ENCODE measurements at places on chromosomes 7 and 10.

DNA sequence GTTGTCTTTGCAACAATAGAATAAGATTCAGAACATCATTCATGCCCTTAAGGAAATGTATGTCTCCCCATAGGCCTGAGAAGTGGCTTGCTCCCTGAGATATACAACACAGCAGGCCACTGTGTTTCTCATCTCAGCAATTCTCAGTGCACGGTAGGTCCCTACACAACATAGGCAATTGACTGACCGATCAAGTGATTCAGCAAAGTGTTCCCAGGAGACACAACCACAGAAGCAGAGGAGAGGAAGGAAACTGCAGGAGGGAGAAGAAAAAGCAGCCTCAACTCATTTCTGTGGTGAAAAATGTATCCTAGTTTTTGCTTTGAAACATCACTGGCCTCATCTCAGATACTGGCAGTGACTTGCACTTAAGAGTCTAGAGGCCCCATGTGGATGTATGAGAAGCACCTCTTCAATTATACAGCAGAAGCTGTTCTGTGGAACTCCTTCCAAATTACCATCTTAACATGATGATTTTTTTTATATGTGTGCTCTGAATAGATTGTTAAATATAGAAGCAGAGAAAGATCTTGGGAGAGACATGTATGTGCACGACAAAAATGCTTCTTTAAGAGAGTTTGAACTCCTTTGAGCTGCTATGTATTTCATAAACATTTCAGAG is 306.8 kb downstream of the XPNPEP1 start:
- no peak for DNase-seq

- no peak for DNase-seq
Measured at GRCh38 chr10:130185591-130185990, 49.4 kb downstream of the GLRX3 start.

- DNase-seq, result no peak
Measured at GRCh38 chr7:157193274-157193673, 54.5 kb downstream of the UBE3C start.

DNA sequence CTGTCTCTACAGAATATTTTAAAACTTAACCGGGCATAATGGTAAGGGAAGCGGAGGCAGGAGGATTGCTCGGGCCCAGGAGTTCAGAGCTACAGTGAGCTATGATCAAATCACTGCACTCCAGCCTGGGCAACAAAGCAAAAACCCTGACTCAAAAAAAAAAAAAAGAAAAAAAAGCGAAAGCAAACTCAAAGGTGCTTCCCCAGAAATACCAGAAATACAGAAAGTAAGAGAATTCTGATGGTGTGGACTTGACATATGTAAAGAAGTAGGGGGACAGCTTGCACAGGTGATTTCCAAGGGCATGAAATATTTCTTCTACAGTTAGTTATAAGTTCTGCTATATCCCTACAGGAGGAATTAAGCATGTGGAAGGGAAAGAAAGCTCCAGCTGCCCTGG is 69.7 kb upstream of the APBB1IP start:
- no peak for DNase-seq

- no peak for DNase-seq
Measured at GRCh38 chr7:47451851-47452205, 130.1 kb downstream of the TNS3 start.

DNA sequence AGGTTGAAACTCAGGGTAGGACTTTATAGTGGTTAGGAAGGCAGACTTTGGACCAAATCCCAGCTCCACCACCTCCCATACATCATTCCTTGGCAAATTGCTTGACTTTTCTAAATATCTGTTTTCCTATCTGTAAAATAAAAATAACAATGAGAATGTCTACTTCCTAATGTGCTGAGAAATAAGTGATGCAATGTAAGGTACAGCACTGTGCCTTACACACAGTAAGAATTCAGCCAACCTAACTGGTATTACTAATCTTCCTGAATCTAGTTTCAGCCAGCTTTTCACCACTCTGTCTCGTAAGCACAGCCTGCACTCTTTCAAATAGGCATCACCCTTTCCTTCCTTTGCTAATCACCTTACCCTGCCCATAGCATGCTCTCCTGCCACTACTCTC is 9.7 kb downstream of the PRLHR start:
- DNase-seq, result no peak

- peak; percentile 81 for DNase-seq
Measured at GRCh38 chr7:151448261-151449252, 8.6 kb upstream of the CRYGN start.

DNA sequence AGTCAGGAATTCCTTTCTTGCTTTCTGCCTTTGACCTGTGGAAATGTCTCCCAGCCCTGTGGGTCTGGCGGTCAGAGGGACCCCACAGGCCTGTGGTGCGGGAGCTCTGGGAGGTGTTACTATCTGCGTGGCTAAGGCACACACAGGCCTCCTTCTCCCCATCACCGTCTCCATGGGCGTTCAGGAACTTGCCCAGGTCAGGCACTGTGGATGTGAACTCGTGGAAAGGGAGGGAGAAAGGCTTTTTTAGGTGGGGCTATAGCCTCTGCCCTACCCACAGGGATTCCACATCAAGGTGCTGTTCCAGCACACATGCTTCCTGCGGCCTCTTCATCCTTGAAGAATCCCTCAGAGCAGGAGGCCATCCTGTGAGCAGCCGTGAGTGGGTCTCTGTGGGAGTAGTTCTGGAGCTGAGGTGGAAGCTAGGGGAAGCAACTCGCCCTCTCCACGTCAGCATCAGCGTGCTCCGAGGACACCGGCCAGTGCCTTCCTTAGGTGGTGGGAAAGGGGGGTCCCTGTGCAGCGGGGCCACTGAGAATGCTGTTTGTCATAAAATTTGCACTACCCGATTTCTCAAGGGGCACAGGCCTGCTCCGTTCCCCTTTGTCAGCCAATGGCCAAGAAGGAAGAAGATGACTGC is 7.5 kb upstream of the ATP6V0E2 start:
- no peak for DNase-seq

DNA sequence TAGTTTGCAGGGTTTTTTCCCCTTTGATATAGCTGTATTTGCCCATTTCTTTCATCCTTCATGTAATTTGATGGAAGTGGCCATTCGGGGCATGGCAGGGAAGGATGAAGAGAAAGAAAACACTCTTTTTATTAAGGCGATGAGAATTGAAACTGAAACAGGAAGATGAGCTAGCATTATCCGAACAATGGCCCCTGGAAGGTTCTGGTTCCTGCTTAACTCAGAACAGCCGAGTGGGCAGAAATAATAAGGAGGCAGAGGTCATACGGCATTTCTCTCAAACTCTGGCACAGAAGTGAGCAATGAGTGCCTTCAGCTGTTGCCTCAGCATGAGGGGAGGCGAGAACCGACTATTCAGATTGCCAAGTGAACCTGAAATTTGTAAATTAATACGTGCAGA is 113.2 kb upstream of the MYO3A start:
- DNase-seq, result no peak

DNA sequence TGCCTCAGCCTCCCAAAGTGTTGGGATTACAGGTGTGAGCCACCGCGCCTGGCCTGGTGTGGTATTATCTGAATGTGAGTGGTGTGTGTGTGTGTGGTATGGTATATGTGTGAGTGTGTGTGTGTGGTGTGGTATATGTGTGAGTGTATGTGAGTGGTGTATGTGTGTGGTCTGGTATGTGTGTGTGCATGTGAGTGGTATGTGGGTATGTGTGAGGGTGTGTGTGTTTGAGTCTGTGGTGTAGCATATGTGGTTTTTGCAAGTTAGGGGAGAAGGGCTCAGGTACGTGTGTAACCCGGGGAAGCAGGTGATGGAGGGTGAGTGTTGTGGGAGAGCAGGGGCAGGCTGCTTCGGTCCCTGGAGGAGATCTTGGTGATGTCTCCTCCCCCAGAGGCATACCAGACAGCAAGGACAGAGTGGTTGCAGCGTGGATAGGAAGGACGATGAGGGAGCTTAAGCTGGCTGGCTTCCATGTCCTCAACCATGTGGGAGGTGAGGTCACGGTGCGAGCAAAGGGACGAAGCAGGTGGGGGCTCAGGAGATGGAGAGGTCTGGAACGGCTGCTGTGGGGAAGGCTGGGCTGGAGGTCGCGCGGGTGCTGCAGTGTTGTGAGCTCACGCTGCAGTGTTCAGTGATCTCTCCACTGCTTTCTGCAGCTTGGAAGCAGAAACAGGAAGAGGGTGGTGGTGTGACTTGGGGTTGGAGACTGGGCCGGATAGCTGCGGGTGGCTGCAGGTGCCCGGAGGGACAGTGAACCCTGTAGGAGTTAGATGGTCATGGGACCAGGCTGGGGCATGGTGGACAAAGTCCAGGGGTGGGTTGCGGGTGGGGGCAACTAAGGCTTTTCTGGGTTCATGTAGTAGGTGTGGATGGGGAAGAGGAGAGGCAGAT is 5.0 kb downstream of the ZYX start:
- no peak for DNase-seq

DNA sequence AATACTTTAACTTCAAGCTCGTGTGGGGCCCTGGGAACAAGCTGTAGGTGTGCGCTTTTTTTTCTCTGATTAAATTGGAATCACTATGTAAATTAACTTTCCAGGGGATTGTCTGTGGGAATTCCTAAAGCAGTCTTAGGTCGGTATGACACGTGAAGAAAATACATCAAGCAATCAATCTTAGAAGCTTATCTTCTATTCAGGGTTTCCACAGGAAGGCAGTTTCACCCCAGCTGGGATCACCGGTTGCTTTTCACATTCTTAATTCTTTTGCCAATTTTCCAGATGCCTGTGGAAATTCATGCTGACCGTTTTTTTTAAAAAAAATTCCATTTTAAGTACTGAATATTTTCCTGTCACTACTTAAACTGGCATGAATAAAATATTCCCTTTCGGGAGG is 41.9 kb downstream of the CAMK1D start:
- DNase-seq, result no peak

- no peak for DNase-seq
Measured at GRCh38 chr7:152203095-152203494, 177.6 kb downstream of the GALNT11 start.

All from stimulated activated CD4-positive, alpha-beta T cell treated with anti-CD3 and anti-CD28 coated beads, Interleukin-4, amount 100 ng/mL, for 24 hours (primary cell).